ENCODE measurements at places on chromosomes 4 and X.

DNA sequence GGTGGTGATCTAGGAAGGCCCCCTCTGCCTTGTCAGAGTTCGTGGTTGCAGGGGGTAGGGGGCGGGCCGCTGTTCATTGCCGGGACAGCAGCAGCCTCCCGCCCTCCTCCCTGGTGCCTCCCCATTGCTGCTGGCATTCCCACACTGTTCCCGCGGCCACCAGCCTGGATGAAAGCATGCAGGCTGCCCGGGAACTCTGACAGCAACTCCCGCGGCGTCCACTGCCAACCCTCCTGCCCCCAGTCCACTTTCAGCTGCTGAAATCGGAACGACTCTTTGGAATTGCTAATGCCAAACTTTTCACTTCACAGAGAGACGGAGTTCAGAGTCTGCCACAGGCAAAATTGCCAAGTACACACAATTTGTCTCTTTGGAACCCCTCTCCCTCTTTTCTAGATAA is 121.9 kb downstream of the BEND2 start:
- no peak for DNase-seq

- no peak for DNase-seq
Measured at GRCh38 chr4:3294401-3295241, 1.8 kb downstream of the RGS12 start.

DNA sequence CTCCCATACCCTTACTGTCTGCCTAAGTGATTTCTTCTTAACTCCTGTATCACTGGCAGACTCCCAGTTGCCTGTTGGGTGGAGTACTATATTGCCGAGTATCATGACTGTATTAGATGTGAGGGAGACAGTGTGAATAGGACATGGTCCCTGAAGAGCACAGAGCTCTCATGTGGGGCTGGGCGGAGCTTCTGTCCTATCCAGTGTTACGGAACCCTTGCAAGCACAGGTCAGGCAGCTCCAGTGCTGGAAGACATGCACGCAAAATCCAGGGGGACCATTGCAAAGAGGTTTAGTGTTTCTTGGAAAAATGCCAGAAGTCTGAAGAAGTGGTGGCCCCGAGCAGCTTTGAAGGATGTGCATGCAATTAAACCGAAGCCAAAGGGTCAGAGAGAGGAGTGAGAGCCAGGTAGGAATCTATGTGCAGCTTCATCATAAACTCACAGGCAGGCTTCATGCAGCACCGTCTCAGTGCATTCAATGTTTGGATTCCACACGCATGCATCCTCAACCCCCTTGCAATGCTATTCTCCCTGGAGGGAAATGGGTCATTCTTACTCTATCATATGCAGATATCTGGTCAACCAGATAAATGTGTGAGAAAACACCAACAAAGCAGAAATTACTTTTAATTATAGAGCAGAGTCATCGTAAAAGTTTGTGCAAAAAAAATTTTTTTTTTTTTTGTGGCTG is 49.7 kb upstream of the DHRSX start:
- no peak for DNase-seq

DNA sequence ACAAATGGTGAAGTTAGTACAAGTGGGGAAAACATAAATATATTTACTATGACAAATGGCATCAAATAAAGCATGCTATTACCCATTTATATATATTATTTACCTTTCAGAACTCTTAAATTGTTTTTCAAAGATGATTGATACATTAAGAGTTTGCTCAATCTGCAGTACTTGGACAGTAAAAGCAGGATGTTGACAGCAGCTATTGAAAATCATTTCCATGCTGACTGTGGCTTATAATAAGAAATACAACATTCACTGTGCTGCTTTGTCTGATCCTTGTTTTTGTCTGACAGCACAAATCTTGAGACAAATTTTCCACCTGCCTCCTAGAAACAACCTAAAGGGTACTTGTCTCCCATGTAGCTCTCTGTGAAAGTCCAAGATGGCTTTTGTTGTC is 134.1 kb upstream of the FAT1 start:
- DNase-seq, result no peak

- no peak for DNase-seq
Measured at GRCh38 chr4:117481742-117482141, 396.4 kb upstream of the TRAM1L1 start.

DNA sequence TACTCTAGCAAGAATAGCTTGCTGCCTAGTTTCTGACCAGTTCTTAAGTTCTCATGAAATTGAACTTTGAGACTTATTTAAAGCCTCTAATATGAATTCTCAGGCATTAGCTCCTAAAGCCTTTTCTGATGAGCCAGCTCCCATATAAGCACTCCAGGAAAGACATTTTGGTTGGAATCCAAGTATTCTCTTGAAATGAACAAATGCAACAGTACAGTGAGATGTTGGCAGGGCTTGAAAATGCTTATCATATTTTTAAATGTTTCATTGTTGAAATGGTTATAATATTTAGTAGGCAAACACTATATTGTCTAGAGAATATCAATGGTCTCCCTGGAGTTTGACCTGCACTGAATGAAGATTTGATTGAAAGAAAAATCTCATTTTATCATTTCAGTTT is 240.3 kb downstream of the ANK2 start:
- DNase-seq, result no peak

DNA sequence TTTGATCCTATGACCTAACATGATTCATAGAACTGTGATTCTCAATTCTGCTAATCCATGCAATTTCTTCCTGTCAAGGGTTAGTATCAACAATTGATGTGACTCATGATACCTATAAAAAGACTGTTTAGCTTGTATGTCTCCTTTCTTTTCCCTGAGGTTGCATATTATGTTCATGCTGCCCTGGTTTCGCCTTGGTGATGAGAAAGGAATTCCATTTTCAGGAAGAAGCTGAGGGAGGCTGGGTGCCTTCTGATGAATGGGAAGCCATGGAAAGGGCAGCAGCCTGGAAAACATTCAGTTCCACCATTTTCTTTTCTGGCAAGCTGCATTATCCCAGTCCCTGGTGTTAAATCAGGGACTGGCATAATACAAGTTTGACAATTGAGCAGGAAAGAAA is 976.5 kb downstream of the RPA4 start:
- no peak for DNase-seq

- DNase-seq, result no peak
Measured at GRCh38 chr4:6188687-6189305, 11.6 kb downstream of the JAKMIP1 start.

GRCh38 chr4:185541251-185541727 is 6.0 kb upstream of the PDLIM3 start:
- no peak for DNase-seq
